NCI-H446 (cell line): ENCODE measurements at places on chromosomes 2 and 18.

DNA sequence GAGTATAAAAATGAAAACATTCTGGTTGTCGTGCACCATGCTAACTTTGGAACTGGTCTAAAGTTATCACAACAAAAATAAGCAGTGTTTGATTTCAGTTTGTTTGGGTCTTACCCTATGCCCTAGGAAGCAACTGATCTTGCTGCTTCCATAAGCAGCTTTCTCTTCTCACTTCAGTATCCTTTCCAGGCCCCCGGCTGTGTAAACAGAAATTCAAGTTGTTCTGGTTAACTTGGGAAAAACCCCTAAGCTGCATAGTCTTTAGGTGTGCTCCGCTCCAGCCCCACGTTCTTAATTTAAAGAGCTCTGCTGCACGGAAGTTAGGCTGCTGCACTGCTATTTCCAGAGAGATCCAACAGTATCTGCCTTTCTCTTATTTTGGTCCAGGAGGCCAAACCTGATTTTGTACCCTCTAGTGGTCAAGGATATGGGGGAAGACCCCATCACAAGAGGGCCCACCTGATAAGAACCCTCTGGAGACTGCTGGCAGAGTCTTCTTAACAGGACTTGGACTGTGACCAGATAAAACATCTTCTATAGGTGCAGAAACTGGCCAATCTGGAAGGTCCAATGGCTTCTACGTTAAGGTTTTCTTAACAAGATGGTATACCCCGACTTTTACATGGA, 69.1 kb downstream of the FEZ2 start:
- DNase-seq = no peak

GRCh38 chr2:202432776-202433175, 56.6 kb downstream of the BMPR2 start:
- DNase-seq = no peak

- no peak for DNase-seq
Measured at GRCh38 chr18:58861861-58862301, 2.8 kb upstream of the ZNF532 start.

GRCh38 chr2:176535467-176536113, 266.3 kb downstream of the MTX2 start:
- no peak for DNase-seq

DNA sequence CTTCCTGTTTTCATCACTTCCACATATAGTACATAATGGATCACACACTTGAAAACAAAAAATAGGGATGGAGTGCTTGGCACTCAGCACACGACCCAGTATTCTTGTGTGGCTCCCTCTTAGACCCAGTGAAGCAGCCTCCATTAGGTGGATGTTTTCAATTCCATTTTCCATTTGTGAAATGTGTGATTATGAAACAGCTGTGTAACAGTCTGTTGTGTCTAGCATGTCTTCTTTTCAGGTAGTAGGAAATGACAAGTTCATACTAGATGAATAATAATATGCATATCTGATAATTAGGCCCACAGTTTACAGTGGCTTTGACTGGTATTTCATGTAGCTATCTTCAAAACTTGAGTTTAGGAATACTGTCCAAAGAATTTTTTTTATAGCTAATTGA, 35.5 kb downstream of the EML6 start:
- no peak for DNase-seq

- no peak for DNase-seq
Measured at GRCh38 chr18:27838225-27838624, 338.7 kb downstream of the CDH2 start.

DNA sequence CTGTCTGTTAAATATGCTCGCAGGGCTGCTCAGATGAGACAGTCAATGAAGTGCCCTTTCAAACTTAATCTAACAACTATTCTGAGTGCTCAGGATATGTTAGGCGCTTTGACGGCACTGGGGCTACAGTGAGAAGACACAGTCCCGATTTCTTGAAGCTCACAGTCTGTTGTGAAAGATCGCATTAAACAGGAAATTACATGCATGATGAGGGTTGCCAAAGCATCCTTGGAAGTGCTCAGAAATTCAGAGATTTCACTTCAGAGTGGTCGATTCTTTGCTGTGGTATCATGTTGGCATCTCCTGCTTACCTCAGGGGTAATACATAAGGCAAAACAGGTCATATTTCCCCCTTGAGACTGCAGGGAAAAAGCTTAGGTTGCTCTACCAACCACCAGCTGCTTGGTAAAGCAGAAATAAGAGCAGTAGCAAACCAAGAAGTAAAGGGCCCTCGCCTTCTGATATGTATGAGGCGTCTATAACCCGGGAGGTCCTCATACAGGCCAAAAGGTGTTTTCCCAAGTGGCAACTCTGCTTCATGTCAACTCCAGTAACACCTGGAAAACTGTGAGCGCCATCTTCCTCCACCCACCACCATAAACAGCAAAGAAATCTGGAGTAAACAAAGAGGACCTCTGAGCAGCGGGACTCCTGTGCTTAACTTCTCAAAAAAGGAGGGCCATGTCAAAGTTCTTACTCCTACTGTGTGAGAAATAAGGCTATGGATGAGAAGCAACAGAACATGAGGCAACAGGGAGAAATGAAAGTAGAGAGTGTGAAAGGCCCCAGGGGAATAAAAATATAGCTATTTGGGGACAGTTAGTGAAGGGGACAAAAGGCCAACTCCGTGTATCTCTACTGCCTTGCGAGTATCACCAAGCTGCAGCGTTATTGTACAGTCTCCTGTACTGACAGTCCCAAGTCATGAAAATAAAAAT, 79.3 kb downstream of the CLHC1 start:
- no peak for DNase-seq

- no peak for DNase-seq
Measured at GRCh38 chr2:237514474-237515130, 27.6 kb downstream of the MLPH start.

GRCh38 chr2:53933329-53933728, 37.5 kb downstream of the PSME4 start:
- DNase-seq = no peak

- DNase-seq = no peak
Measured at GRCh38 chr2:205656941-205657340, 25.4 kb upstream of the NRP2 start.

- no peak for DNase-seq
Measured at GRCh38 chr18:79877163-79878091, 74.0 kb downstream of the SLC66A2 start.

DNA sequence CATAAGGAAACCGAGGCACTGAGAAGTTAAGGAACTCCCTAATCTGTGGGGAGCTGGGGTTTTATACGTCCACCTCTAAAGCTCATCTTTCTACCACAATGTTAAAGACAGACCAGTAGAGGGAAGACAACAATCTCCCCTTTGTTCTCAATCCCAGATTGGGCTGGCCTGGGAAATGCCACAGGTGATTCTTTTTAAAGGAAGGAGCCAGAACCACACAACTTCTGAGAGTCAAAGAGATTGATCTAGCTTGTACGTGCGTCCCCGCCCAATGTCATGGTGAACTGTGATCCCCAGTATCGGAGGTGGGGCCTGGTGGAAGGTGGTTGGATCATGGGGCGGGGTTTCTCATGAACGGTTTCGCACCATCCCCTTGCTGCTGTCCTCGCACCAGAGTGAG, 81.8 kb upstream of the LCLAT1 start:
- DNase-seq = no peak

GRCh38 chr2:201618744-201619662, 24.3 kb downstream of the TMEM237 start:
- no peak for DNase-seq

DNA sequence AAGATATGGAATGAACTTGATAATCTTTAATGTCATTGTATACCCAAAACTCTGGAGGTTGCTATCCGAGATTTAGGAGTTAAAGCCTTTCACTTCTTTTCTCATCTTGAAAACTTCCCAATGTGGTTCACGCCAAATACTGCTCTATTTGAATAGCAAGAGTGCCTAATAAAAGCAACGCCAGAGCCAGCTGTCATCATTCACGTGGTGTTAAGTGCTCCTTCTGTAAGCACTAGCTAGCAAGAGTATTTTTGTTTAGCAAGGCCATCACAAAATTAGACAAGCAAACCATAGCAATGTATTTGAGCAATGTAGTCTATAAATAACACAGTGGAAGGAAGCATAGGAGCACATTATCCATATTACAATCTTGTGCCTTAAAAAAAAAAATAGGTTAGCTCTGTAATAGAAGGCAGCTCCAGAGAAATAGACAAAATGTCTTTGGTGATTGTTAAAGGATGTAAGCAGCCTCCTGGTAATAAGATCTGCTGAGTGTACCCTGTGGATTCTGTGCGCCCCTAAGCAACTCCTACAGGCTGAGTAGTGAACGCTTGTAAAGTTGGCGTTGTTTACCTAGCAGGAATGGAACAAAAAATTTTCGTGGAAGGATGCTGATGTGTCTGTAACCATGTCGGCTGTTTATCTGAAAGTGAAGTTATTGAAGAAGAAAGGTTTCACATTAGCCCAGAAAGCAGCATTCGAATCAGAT, 518.0 kb downstream of the CNTNAP5 start:
- DNase-seq = no peak

DNA sequence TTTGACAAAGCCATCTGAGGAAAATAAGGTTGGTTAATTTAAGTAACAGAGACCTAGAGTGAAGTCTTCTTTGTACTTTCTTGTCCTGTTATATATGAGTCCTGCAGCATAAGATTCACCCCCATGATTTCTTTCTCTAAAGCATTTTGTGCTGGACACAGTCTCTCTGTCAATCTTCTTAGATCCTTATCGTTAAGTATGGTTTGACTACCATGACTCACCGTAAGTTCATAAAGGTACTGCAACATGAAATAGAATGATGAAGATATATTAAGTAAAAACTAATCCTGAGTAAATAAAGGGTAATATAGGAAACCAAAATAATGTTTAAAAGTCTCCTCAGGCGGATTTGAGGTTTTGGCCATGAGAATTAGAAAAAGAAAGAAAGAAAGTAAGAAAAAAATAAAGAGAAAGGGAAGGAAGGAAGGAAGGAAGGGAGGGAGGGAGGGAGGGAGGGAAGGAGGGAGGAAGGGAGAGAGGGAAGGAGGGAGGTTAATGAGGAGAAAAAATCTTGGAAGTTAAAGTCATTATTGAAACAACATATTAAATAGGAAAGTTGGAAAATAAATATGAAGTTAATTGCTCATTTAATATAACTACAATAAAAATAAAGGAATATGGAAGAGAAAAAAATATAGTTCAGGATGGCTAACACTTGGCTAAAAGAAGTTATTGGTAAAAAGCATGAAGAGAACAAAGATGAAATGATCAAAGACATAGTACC, 980.3 kb upstream of the CDH2 start:
- no peak for DNase-seq

DNA sequence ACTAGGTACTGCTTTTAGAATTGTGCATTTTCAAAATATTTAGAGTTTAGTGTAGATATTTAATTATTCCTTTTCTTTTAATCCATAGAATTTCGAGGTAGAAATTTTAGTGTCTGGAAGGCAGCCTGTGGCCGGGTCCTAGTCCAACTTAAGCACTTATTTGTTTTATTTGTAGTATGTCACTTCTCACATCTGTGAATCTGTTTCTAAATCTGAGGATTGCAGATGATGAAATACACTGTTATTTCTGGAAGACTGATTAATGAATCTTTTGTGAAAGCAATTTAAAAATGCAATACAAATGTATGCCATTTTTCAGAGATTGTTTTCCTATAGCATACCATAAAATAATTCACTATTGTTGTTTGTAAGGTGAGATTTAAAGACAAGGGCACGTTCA, 483.9 kb upstream of the TRIB2 start:
- no peak for DNase-seq

- DNase-seq = no peak
Measured at GRCh38 chr2:73031725-73032701, 39.5 kb downstream of the SFXN5 start.

GRCh38 chr18:63508596-63508995, 31.8 kb downstream of the SERPINB5 start:
- no peak for DNase-seq

GRCh38 chr2:134079373-134079772, 174.5 kb upstream of the MGAT5 start:
- DNase-seq = no peak
